ENCODE measurements at places on chromosomes 11 and 22. TPM values are rescaled to one million over a fixed set of nuclear protein-coding genes. Genes with fewer than 3 reads are reported as not detected.

BCR gene
- 17.2 TPM for polyA plus RNA-seq

MS4A6A gene
- 24.7 TPM for polyA plus RNA-seq

PKDREJ gene
- 0.08 TPM for polyA plus RNA-seq

OR2AG2 gene
- polyA plus RNA-seq = 0.03 TPM

SCGB1A1 gene
- polyA plus RNA-seq = not detected

SGSM1 gene
- 0.91 TPM for polyA plus RNA-seq

UBQLN3 gene
- not detected for polyA plus RNA-seq

DNA sequence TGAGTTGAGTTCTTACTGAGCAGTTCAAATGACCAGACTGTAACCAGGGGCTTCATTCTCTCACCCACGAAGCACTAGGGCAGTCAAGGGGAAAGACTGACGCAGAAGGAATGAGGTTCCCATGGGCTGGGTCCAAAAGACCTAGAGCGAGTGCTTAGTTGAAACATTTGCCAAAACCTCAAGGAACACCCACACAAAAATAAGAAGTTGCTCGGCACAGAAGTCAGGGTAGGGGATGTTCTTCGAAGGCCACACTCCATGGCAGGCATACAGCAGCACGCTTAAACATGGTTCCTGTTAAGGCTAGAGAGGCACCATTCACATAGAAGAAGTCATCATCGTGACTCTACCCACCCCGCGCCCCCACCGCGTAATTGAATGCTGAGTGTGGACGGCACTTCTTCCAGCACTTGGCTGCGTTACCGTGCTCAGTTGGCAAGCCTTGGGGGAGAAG, 52.9 kb downstream of the TIMP3 start:
- no peak for DNase-seq

- DNase-seq = no peak
Measured at GRCh38 chr11:10338287-10338686, 33.4 kb downstream of the ADM start.

GRCh38 chr11:119616586-119617339, 112.2 kb downstream of the NECTIN1 start:
- no peak for DNase-seq

GRCh38 chr22:39994566-39995392, at the start of gene FAM83F:
FAM83F (plus strand) TSS chr22:39994954; CDS start chr22:39995043, 89 bp downstream.
- no peak for DNase-seq

- no peak for DNase-seq
Measured at GRCh38 chr11:101482556-101483124, 101.2 kb downstream of the TRPC6 start.

- no peak for DNase-seq
Measured at GRCh38 chr11:126800009-126800408, 200.6 kb downstream of the KIRREL3 start.

GRCh38 chr22:30452861-30453260, 19.0 kb downstream of the SEC14L3 start:
- DNase-seq = peak; percentile 18
